ENCODE measurements at places on chromosomes 7 and 10.

DNA sequence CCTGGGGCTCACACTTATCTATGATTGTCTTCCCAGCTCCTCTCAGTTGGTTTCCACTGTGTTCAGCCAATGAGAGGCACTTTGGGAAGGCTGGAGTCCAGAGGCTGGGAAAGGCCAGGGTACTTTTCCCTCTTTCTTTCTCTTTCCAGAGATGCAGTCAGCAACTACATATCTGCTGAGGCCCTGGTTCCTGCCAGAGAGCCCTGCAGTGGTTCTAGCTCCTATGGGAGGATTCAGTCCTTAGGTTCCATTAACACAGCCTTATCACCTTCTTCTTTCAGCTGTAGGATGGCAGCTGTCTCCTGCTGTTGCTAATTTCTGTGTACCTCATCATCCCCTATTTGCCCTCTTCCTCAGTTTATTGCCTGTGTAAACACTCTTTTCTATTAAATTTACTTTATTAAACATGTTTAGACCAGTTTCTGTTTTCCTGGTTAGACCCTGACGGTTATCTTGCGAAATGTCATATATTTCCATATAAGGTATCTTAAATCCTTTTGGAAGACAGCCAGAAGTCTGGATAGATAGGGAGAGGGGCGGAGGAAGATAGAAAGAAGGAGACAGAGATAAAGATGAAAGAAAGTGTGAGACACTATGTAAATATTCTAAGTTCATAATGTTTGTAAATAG is 100.3 kb downstream of the HGF start:
- no peak for DNase-seq

GRCh38 chr7:116259156-116259870 is 49.0 kb downstream of the TES start:
- DNase-seq: no peak

GRCh38 chr7:158555034-158555520 is 32.5 kb downstream of the PTPRN2 start:
- DNase-seq: no peak

DNA sequence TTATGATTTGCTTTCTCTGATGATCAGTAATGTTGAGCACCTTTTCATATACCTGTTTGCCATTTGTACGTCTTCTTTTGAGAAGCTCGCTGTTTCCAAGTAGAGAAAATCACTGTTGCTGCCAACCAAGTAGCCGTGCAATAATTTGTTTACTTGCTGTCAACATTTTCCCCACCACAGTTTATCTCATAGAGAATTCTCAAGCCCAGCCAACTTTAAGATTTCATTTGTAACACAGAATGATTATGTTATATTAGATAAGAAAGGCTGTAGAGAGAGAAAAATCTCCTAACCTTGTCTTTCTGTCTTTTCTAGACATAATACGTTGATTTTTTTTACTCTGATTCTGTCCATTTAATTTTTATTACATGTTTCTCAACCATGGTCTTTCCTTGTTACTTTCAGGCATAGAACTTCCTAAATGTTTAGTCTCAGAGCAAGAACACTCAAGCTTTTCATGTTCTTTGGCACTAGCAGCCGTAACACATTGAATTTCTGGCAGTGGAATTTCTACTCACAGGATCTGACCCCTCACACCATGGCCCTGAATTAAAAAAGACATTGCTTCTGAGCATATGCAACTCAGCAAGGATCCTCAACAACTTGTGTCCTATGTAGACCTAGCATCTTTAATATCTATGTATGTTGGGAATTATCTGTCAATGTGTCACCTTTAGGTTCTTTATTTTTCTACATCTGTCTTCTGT is 23.1 kb downstream of the RPA3 start:
- DNase-seq: no peak

GRCh38 chr7:77665161-77665560 is 31.1 kb upstream of the RSBN1L start:
- no peak for DNase-seq

DNA sequence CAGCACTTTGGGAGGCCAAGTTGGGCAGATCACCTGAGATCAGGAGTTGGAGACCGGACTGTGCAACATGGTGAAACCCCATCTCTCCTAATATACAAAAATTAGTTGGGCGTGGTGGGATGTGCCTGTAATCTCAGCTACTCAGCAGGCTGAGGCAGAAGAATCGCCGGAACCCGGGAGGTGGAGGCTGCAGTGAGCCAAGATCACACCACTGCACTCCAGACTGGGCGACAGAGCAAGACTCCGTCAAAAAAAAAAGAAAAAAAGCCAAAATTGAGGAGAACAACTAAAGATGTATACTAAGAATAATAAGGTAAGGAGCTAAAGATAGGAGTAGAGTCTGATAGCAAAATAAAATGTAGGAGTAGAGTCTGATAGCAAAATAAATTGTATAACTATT is 251.0 kb downstream of the KCND2 start:
- no peak for DNase-seq

DNA sequence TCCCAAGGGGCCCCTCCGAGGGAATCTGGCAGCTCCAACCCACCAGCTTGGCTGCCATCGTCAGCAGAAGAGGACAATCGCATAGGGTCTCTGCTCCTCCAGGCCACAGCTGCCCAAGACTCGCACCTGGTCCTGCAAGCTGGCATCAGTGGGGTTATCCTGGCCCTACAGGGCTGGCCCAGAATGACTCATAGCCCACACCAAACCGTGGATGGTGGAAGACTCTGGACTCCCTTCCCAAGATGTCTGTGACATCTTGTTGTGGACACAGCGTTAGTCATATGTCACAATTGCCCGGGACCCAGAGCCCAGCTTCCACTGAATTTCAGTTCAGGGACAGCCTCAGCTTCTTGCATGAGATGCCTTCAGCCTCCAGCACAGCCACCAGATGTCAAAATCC is 91.5 kb upstream of the CUX1 start:
- DNase-seq: no peak

DNA sequence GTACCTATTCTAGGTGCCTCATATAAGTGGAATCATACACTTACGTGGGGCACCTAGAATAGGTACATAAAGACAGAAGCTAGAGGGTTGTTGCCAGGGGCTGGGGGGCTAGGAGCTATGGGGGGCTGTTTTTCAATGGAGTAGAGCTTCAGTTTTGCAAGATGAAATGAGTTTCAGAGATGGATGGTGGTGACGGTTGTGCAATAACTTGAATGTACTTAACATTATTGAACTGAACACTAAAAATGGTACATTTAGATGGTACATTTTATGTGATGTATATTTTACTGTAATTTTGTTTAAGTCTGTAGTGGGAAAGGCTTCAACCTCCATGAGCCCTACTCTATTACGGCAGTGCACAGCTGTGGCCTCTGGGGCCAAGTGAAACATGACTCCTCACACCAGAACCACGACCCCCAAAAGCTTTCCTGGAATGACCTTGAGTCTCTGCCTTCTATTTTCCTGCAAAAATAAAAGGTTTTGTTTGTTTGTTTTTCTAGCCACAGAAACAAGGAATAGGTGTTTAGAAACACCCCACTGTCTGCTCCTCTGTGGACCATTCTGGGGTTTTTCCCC is 147.3 kb upstream of the PLXNA4 start:
- DNase-seq: no peak

DNA sequence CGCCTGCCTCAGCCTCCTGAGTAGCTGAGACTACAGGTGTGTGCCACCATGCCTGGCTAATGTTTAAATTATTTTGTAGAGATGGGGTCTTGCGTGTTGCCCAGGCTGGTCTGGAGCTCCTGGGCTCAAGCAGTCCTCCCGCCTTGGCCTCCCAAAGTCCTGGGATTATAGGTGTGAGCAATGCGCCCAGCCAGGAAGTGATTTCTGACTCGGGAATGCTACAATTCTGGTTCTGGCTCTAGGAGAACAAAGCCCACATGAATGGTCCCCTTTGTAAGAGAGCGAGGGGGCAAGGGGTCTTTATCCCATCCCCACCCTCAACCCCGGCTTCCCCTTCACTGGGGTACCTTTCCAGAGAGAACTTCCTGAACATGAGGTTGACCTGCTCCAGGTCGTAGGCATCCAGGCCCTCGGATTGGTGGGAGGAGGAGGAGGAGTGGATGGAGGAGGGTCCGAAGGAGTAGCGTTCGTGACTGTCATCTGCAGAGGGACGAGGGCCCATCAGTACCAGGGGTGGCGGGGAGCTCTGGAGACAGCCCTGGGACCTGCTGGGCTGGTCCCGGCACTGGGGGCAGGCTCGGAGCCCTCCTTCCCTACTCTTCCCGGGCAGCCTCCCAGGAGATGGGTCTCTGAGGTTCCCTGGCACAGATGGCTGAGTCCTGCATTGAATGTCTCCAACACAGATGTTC is 79.9 kb upstream of the GNA12 start:
- DNase-seq: no peak

- DNase-seq: no peak
These were observed 123.9 kb downstream of the SEMA3C start for GRCh38 chr7:80794631-80795573.

DNA sequence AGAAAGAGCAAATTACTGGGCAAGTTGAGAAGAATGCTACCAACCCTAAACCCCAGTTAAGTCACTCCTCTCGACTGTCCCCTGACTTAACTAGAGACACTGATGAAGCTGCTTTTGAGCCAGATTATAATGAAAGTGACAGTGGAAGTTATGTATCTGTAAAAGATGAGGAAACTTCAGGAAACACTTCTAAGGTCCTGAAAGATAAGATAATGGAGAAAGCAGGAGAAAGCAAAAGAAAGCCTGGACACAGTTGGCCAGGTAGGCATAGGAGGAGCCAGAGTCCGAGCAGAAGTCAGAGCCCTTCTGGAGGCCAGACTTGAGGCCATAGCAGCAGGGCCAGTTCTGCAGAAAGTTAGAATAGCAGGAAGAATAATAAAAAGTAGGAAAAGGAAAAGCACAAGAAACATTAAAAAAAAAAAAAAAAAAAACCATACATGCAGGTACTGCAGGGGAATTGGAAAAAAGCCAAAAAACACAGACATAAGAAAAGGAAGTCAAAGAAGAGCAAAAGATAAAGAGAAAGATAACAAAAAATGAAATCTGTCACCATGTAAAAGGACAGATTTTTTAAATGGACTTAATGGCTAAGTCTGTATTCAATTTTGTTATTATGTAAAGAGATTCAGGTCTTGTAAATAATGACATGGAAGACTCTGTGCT is 101.0 kb upstream of the KCNMA1 start:
- no peak for DNase-seq

DNA sequence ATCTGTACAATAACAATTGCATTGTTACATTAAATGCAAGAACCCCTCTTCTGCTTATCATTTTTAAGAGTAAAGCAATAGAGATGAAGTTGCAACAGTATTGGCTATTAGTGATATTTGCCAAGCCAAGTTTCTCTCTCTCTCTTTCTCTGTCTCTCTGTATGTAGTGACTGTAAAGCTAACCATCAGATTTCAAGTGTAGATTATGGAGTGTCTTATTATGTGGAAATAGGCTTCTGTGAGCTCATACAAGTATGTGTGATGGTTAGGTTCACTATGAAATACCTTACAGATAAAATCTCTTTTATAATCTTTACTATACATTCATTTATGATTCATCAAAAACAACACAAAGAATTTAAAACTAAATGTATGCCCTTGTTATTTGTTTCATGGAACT is 28.6 kb upstream of the NRP1 start:
- no peak for DNase-seq

DNA sequence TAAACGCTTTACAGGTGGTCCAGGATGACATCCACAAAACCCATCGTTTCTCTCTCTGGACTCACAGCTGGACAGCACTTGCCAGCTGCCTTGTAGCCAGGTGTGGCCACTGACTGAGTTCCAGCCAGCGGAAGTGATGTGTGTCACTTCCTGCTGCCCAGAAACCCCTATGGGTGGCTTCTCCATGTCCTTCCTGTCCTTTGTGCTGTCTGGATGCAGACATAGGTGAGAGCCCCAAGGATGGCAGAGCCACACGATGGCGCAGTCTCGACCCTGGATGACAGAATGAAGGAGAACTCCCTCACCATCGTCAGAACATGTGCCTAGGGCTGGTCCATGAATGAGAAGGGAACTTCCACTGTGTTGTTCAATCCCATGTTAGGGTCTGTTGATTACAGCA is 22.1 kb downstream of the NMT2 start:
- DNase-seq: no peak

GRCh38 chr7:907158-907980 is 31.0 kb downstream of the GET4 start:
- no peak for DNase-seq

GRCh38 chr10:114626841-114627240 is 31.2 kb downstream of the ABLIM1 start:
- no peak for DNase-seq

DNA sequence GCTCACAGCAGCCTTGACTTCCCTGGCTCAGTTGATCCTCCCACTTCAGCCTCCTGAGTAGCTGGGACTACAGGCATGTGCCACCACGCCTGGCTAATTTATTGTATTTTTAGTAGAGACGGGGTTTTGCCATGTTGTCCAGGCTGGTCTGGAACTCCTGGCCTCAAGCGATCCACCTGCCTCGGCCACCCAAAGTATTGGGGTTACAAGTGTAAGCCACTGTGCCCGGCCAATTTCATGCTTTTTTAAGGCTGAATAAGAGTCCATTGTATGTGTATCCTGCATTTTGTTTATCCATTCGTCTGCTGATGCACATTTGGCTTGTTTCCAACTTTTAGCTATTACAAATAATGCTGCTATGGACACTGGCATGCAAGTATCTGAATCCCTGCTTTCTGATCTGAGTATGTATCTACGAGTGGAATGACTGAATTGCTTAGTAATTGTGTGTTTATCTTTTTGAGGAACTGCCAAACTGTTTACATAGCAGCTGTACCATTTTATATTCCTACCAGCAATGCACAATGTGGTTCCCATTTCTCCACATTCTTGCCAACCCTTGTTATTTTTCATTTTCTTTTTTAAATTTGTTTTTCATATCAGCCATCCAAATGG is 37.3 kb upstream of the TPST1 start:
- DNase-seq: no peak

DNA sequence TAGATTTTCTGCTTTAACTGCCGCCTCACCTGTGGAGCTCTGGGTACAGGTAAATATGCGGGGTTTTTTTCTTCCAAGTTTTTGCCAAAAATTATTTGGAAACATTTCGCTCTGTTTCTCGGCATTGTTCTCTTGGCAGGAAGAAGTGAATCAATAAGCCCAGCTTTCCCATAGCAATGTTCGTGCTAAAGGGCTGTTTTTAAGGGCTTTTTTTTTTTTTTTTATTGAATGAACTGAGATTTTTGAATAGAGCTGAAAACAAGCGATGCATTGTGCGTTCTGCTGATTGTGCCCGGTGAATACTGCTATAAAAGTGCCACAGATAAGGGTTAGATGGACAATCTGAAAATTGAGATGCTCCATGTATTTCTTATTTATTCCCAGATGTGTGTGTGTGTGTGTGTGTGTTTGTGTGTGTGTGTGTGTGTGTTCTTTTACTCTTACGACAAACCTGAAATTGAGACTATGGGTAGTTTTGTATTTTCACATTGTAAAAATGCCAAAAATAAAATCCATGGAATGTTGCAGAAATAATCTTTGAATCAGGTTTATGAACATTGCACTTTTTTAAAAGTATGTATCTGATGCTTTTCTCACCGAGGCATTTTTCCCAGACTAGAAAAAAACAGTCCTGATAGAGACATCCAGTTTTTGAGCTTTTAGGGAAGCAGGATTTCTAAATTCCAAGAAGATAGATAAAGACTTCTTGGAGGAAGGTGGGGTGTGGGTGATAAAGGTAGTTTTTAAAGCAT is 30.5 kb downstream of the KIAA1217 start:
- no peak for DNase-seq
